ENCODE measurements at places on chromosomes 6 and 20.

- peak; percentile 9 for DNase-seq
Measured at GRCh38 chr6:110255211-110255750, 75.1 kb downstream of the CDC40 start.

DNA sequence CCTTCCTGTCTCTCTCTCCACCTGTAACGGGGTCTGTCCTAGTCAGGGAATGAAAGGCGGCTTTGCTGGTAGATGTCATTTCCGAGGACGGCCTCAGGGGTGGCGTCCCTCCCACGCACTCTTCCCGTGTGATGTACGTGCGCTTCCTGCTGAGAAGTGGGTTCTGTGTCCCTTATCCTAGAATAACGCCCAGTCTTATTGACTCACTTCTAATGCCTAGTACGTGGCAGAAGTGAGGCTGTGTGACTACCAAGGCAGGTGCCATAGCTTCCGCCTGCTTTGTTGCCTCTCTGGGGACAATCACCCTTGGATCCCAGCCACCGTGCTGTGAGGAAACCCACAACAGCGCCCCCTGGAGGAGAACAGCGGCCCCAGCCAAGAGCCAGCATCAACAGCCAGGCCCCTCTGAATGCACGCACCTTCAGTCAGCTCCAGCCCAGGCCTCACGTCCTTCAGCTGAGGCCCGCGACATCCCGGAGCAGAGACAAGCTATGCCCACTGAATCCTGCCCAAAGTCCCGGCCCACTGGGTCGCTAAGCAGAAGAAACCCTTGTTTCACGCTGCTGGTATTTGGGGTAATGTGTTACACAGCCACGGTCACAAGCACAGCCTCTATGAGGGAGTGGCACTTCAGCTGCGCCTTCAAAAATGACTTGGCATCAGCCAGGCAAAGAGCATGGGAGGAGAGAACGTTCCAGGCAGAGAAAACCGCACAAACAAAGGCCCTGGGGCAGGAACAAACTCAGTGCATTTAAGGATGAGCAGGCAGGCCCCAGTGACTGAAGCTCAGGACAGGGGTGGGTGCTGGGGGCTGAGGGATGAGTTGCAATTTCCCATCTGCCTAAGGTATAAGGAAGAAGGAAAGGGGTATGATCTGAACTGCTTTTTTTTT lies 224.2 kb downstream of the NFATC2 start:
- DNase-seq: no peak

DNA sequence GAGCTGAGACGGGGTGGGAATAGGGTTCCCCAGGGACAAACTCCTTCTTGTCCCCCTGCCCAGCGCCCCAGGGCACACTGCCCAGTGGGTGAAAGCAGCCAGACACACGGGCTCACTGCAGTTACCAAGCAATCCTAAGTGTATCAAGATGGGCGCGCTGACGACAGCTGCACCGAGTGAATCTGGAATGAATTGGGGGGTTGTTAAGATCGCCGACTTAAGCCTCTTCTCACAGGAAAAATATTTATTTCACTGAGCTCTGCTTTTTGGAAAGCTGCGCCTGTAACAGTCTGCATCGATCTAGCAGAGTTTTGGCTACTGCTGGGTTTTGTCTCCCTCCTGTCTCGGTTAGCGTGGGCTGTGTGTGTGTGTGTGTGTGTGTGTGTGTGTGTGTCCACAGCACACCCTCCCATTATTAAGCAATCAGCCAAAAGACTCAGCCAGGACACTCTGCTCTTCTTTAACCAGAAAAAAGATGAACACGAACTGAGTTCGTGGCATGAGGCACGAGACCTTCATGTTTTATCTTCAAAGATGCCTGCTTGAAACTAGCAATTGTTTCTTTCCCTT lies 35.9 kb downstream of the RIPOR3 start:
- no peak for DNase-seq

DNA sequence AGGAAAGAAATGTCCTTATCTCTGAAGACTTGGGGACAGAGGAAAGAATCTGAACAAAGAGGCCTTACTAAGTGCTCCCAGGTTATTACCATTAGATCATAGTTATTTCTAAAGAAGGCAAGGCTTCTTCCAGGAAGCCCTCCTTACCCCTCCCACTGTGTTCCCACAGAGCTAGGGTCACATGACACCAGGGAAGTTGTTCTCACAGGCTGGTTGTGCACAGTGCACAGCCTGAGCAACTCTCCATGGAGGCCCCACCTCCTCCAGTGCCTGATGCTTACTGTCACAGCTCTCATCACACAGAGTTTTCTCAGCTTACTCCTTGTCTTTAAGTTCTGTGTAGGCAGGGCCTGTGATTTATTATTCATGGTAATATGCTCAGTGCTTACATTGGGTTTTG lies 68.9 kb upstream of the SCGN start:
- no peak for DNase-seq

- no peak for DNase-seq
Measured at GRCh38 chr20:52071136-52071535, 120.4 kb downstream of the ZFP64 start.

- DNase-seq: no peak
Measured at GRCh38 chr6:53768636-53769035, 26.2 kb upstream of the LRRC1 start.

GRCh38 chr6:6788394-6789032 lies 200.0 kb downstream of the LY86 start:
- DNase-seq: no peak

DNA sequence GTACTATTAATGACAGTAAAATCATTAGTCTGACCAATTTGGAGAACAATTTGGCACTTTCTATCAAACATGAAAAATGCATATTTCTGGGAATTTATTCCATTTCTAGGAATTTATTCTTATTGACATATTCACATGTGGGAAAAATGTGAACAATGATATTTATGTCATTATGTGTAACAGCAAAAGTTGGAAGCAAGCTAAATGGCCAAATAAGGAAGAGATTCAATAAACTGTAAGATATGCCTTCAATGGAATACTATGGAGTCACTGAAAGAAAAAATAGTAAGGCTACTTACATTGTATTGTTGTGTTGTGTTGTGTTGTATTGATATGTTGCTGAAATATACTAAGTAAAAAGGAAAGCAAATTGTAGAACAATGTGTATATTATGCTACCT lies 100.5 kb upstream of the EDN1 start:
- no peak for DNase-seq

- no peak for DNase-seq
Measured at GRCh38 chr20:32536851-32537656, 48.1 kb downstream of the NOL4L start.

GRCh38 chr6:54632984-54633565 lies 213.5 kb upstream of the FAM83B start:
- no peak for DNase-seq

DNA sequence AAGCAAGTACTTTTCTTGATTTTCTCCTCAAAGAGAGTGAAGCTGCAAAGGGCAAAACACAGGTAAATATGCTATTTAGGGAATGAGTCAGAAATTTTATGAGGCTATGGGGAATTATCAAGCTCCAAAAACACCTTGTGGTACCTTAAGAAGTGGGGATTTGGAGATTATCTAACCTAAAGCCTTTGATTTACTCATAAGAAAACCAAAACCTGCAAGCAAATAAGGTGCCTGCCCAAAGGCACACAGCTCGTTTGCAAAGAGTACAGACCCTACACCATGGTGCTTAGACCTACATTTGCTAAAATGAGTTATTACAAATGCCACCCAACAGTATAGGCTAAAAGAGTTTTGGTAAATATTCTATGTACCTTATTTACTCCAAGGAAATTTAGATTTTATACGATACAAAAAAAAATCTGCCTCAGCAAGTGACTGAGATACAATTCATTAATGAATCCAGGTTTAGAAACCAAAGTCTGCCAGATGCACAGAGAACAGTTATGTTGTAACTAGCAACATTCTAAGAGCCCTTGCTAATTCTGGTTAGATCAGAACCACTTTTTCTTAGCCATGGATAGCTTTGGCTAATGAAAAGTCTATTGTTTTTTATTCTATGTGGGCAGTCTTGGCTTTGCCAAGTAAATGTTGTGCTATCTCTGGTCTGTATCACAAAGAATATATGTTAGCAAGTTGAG lies 101.5 kb downstream of the KHDC1L start:
- DNase-seq: no peak

DNA sequence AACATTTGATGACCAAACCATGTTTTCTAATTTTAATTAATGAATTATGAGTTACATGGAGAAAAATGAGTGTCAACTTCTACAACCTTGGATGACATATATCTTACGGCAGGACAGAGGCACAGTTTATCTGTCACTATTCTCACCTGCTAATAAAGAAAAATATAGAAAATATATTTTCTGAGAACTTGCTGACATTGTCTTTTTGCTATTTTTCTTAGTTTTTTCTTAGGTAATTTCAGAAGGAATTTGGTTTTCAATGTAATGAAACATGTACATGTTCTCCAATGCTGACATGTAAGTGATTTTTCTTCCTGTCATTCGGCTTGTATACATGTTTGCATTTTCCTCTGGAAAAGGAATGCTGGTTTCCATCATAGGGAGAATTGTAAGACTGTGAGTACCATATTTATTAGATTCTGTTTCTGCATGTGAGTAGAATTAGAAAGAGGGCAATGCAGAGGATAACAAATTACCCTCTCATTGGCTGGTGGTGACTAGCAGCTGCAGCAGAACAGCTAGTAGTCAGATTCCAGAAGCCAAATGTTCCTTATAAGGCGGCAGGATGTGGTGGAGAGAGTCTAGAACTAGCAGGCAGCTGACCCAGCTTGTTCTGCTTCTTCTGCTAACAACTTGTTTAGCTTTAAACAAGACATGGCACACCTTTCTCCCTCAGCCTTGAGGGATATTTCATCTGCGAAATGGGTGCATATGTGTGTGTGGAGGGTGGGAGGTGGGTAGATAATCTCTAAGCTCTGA lies 132.8 kb upstream of the SPACA1 start:
- DNase-seq: peak; percentile 44

GRCh38 chr6:149231778-149232177 lies 85.7 kb upstream of the TAB2 start:
- no peak for DNase-seq

DNA sequence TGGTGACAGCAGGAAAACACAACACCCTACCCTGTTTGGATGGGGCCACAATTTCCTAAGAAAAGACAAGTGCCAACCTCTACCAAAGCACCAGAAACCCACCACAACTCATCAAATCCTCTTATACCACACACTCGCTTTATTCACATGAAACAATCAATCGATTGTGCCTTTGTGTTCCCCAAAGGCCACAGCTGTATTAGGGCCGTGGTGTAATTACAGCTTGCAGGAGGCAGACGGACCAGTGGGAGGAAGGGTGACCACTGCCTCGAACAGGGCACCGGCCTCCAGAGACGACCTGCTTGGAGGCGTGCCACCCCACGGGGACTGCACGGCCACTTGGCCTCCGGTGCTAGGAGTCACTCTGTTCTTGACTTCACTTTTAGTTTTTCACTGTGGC lies 264.1 kb downstream of the FOXC1 start:
- DNase-seq: no peak

- DNase-seq: no peak
Measured at GRCh38 chr6:36838896-36839748, at the start of gene CPNE5. TSS of gene CPNE5 (minus strand) at chr6:36839444. CDS start at chr6:36839377, 67 bp downstream.

GRCh38 chr6:138833816-138834539 lies 38.1 kb downstream of the ECT2L start:
- no peak for DNase-seq

- no peak for DNase-seq
Measured at GRCh38 chr20:50120935-50121693, 8.2 kb upstream of the UBE2V1 start.

GRCh38 chr6:17580518-17581048 lies 19.5 kb upstream of the FAM8A1 start:
- DNase-seq: peak; percentile 50

- peak; percentile 37 for DNase-seq
Measured at GRCh38 chr6:42898891-42899361, 16.9 kb upstream of the PTCRA start.

DNA sequence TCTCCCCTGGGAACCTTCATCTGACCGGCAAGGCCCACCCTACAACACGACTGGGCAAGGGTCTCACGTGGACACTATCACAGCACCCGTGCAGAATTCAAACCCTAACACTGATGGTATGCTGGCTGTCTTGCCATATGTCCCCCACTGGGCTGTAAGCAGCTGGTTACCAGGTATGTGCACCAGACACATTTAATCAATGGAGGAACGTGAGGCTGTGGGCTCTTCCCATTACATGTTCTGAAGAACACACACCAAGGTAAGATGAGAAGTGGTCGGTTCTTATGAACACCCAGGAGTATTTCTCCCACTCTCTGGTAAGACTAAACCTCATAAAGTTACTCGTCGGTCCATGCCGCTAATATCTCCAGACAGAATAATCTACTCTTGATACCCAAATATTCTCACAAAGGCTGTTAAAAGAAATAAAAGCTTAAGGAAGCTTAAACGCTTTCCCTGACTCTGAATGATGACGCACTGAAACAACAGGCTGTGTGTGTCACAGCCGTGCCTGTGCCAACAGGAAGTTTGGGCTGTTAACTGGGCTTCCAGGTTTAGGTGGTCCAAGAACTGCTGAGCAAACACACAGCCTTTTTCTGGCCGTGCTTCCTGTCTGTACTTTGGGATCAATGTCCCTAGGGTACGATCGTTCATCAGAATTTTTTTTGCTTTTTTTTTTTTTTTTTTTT lies 75.3 kb downstream of the SLC23A2 start:
- DNase-seq: peak; percentile 23

DNA sequence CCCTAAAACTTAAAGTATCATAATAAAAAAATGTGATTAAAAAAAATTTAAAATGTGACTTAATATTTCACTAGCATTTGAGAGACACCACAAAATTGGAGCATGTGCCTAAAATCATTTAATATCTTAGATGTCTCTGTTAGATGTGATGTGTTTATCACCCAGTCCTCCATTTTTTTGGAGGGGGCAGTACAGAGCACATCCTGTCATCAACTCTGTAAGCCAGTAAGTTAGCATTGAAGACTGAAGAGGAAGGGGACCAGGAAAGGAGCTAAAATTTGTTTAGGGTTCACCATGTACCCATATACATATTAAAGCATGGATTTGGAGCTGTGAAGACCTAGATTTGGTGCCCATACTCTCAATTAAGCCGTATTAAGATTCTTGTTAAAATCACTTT lies 30.7 kb upstream of the ADIG start:
- DNase-seq: no peak

DNA sequence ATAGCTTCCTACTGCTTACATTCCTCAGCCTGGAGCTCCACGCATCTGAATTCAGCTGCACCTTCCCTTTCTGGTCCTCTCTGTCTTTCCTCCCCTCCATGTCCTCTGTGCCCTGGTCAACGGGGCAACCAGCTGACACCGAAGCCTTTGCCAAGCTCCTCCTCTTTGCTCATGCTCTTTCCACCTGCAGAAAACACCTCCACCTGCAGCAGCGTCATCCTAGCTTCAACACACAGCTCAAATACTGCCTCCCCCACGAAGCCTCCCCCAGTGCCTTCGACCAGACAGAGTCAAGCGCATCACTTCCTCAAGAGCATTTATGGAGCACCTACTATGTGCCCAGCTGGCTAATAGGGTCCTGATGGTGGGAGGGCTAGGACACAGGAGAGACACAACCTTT lies 9.2 kb downstream of the CDH22 start:
- no peak for DNase-seq

DNA sequence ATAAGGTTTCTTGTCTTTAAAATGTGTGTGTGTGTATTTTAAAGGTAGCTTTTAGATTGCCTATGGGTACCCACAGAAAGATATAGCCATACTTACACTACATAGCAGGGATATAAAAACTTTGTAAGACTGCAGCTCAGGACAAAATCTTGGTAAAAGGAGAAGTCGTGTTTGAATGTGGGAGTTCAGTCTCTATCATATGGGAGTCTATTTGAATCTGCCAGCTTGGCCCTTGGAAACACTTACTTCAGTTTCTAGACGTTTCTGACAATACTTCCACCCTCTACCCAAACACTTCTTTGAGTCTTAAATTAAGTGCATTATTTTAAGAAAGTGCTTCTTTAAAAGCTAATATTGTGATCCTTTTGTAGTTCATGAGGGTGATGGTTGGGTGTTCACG lies 155.7 kb downstream of the CARMIL1 start:
- DNase-seq: no peak

GRCh38 chr20:62770916-62771315 lies 25.4 kb upstream of the MRGBP start:
- no peak for DNase-seq
